Fibroblast of skin of back (primary cell): ENCODE measurements at places on chromosomes 3 and 15.
A peak's percentile ranks its signal among the peaks of the same experiment; 100 is the strongest.

GRCh38 chr3:178777718-178778411, 241.6 kb downstream of the KCNMB2 start:
- DNase-seq, result peak; percentile 96

DNA sequence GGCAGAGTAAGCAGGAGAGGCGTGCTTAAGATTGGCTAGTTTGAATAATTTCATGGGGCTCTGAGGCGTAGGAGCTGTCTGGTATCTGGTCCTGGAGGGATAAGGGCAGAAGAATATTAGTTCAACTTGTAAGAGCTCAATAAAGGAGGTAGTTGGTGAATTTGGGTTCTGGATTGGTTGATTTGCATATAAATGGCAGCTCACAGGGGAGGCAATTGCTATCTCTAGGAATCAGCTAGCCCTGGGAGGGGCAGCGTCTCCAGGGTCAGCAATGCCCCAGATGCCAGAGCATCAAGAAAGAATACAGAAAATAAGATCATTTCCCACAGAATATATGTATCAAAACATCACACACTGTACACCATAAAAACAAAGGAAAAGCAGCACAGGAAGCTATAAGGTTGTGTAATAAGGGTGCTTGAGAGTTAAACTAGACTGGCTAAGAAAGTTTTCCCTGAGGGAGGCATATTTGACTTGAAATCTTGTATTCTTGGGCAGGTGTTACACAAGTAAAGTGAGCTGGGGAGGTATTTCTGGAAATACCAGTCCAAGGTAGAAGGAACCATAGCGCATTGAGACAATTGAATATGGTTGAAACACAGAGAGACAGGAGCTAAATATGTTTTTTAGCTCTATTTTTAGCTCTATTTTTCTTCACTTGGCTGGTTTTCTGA, 6.1 kb downstream of the MOBP start:
- no peak for DNase-seq

- no peak for DNase-seq
Measured at GRCh38 chr3:10509325-10509724, 3.9 kb upstream of the ATP2B2 start.

DNA sequence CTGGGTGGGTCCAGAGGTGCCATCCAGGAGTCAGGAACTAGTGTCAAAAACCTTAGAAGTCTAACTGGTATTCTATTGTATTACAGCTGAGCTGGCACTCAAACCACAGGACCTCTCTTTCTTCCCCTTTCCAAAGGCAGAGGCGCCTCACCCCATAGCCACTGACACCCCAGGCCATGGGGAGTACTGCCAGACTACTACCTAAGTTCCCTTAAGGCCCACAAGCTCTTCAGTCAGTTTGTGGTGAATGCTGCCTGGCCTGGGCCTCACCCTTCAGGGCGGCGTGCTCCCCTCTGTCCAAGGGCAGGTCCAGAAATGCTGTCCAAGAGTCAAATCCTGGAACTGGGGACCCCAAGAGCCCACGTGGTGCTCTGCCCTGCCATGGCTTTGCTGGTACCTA, 43.0 kb upstream of the FGF7 start:
- DNase-seq, result no peak

- peak; percentile 2 for DNase-seq
Measured at GRCh38 chr3:167305340-167305890, 74.7 kb downstream of the ZBBX start.

DNA sequence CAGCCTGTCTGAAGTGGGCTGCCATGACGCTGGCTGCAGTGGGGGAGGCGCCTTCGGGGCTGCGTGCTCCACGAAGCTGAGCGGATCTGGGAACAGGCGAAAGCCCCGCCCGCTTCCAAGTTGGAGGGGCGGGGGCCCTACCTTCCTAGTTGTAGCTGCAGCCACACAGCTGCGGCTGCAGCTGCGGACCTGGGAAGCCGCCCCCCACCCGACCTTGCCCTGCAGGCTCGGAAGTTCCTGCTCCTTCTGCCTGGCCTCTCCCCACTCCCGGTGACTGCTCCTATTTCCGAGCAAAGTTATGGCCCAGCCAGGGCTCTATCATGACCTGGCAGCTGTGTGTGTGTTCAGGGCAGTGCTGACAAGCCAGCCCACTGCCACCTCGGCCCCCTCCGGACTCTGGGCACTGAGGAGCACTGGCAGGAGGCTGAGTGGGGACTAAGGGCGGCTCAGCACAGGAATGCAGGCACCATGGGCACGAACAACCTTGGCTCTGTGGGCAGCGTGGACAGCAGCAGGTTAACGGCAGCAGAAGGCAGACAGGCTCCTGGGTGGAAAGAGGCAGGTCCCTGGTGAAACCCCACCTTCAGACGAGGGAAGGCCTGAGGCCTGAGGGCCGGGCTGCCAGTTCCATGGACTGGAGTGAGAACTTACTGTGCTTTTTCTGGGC, 352.4 kb upstream of the TMCO5A start:
- no peak for DNase-seq

DNA sequence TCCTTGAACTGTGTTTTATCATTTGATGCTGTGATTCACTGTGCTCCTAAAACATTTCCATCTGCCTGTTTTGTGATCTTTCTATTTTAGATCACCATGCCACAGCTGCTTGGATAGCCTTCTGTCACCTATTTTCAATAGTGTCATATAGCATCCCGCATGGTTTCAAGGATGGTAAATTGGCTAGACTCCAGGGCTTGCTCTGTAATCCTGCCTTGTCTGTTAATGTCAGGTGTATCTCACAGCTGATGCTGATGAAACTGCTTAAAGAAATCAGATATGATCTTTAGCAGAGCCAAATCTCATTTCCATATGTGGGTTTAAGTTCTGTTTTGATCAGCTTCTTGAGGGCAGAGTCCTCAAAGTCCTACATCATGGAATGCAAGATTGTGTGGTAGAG, 182.2 kb downstream of the UBE2E2 start:
- no peak for DNase-seq

DNA sequence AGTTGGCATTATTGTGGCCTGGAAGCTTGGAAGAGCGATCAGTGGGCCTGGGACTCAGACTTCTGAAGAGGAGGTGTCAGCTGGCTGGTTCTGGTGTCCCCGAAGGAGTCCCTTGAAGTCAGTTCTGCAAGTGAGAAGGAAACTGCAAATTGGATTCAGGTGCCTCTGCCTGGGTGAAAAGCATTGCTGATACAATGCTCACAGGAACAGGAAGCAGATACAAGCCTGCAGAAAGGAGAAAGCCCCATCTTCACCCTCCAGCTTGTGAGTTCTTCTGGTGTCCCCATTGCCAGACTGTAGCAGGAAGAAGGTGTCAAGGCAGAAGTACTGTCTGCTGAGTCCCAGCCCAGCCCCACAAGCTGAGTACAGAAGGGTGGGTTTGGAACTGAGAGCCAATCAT, 271.3 kb downstream of the PLOD2 start:
- DNase-seq, result no peak

- DNase-seq, result no peak
Measured at GRCh38 chr3:175187586-175187985, 328.5 kb downstream of the NAALADL2 start.

DNA sequence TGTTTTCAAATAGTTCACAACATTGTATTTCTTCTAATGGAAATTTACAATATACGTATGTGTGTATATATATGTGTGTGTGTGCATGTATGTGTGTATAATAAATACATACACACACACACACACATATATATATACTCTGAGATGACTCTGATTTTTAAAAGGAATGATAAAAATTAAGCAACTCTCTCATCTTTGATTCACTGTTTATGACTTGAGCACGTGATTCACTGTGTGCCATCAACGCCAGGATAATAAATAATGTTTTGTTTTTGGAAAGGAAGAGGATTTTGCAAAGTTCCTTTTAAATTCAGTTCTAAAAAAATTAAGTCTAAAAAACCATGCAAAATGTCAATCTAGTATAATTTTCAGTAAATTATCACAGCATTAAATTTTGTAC, 132.4 kb downstream of the P3H2 start:
- DNase-seq, result no peak
